ENCODE measurements at places on chromosomes 5 and 9.

GRCh38 chr9:109975574-109976295 is 195.7 kb downstream of the PALM2AKAP2 start:
- DNase-seq = no peak

- DNase-seq = no peak
Observed at GRCh38 chr5:115170134-115170928, 623 bp upstream of the TRIM36 start.

- no peak for DNase-seq
Observed at GRCh38 chr9:86511614-86512360, 157.6 kb upstream of the TUT7 start.

GRCh38 chr9:70492319-70492777 is 77.9 kb upstream of the KLF9 start:
- no peak for DNase-seq

DNA sequence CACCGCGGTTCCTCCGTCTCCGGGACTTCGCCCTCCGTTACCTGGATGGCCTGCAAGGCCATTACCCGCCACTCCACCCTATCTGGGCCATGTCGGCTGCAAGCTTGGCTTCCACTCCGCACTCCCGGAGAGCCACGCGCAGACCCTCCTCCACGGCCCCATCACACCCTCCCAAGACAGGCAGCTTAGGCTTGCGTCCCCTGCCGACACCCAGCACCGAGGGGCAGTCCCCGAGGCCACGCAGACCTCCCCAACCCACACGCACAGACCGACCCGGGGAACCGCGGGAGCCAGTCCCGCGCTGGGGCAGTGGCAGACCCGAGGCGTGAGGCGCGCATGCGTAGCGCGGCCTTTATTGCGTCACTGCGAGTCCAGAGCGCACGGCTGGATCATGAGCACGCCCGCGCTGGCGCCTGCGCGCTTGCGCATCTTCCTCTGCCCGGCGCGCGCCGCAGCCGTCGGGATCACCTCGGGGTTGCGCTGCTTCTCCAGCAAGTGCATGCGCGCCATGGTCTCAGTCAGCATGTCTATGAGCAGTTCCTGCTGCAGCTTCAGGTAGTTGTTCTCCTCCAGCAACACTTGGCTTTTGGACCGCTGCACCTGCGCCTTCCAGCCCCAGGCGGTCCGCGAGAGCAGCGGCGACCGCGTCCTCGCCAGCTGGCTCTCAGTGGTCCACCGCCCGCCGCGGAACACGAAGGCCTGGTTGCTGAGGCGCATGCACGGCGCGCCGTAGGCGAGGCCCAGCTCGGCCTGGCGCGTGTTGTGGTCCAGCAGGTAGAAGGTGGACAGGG is 2.4 kb downstream of the CBY3 start:
- peak; percentile 81 for DNase-seq

DNA sequence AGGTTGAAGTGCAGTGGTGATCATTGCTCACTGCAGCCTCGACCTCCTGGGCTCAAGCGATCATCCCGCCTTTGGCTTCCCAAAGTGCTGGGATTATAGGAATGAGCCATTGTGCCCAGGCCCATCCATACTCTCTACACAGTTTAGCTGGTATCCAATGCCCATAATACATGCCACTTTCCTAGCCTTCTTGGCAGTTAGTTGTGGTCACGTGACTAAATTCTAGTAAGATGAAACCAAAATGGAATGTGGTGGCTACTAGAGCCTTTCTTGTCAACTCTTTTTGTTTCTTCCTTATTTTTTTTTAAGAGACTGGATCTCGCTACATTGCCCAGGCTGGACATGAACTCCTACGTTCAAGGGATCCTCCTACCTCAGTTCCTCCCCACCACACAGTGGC is 15.3 kb upstream of the KIF27 start:
- DNase-seq = no peak

All from stimulated activated CD4-positive, alpha-beta T cell treated with anti-CD3 and anti-CD28 coated beads, TNF-alpha, amount 100 ng/mL, for 4 hours (primary cell).